ENCODE measurements at places on chromosomes 2 and 18.
A peak's percentile ranks its signal among the peaks of the same experiment; 100 is the strongest.

GRCh38 chr2:155043097-155043496 is 344.6 kb downstream of the KCNJ3 start:
- no peak for DNase-seq

- no peak for DNase-seq
Measured at GRCh38 chr2:8334866-8335325, 347.0 kb upstream of the ID2 start.

- no peak for DNase-seq
Measured at GRCh38 chr2:240762249-240762648, 57.8 kb downstream of the KIF1A start.

GRCh38 chr18:26134107-26134506 is 438 bp downstream of the PSMA8 start:
- no peak for DNase-seq

DNA sequence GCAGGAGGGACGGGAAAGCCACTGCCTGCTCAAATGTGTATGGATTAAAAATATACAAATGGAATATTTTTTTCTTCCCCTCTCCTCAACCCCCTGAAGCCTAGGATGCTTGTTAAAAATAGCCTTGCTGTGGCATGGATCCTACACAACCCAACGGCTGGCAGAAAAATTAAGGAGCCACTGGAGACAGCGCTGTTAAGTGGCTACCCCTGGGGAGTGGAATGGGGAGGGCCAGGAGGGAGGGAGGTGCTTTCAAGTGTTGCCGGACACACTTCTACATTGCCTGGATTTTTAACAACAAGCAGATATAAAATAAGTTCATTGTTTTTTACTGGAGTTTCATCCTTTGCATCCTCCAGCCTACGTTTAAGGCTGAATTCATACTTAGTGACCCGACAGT is 66.6 kb downstream of the ZBTB7C start:
- no peak for DNase-seq

DNA sequence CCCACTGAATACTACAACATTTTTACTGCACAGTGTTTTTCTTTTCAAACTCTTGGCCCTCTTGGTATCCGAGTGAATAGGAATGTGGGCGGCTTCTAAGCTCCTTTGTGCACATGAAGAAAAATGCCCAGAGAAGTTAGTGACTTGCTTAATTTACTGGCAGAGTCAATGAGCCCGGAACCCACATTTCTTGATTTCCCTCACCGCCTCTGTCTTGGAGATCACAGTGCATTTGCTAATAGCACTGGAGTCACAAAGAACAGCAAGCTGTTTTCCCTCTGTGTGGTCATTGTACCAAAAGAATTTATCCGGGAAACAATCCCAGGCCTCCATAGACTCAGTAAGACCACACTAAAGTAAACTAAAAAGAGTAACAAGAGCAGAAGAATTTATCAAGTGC is 18.9 kb downstream of the STON1 start:
- DNase-seq, result no peak

- no peak for DNase-seq
Measured at GRCh38 chr2:186570604-186571003, 19.3 kb upstream of the ITGAV start.

DNA sequence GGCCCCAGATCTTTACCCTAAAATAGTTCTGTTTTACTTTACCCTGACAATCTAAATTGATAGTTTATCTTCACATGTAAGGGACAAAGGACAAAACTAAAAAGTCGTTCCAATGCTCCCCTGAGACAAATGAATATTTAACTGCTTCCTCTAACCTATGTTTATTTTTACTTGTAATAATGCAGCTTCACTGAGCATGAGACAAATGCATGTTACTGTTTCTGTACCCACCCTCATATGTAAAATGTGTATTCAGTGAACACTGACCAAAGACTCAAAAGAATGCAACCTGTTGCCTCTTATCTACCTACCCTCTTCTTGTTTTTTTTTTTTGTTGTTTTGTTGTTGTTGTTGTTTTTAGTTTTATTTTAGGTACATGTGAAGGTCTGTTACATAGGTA is 1570.9 kb upstream of the SLC39A10 start:
- no peak for DNase-seq

DNA sequence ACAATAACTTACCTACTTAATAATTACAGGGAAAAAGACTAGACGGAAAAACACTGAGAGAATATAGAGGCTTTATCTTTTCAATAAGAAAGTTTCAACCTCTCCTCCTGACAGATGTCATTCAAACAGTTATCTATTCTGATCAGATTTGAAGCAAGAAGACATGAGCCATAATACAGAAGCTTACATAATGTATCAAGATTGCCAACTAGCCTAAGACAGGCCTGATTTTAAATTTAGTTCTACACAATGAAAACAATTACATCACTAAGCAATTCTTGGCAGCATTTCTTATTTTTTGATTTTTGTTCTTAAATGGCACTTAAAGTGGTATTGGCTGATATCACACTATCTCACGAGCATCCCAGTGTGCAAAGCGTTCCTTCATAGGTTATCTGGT is 41.6 kb downstream of the GPR155 start:
- DNase-seq, result no peak

DNA sequence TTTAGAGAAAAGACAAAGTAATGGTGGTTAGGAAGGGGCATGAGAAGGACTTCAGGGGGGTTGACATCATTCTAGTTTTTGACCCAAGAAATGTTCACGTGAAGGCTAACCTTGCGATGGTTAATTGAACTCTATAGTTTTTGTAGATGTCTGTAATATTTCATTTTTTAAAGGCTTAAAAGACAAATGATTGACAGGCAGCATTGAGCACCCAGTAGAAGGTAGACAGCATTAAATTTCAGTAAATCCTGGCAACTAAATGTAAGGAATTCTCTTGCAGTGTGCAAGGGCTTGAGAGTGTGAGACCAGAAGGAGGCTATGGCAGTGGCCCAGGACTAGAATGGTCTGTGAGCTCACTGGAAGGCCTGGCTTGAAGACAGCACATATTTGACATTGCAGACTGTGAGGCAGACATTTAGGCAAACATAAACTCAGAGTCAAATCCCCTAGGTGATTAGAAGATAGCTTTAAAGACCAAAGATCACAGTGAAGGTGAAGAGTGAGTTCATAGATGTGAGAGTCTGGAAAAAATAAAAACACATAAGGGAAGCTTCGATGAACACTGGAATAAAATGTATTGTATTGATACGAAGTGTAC is 100.1 kb upstream of the MAP4K4 start:
- no peak for DNase-seq

DNA sequence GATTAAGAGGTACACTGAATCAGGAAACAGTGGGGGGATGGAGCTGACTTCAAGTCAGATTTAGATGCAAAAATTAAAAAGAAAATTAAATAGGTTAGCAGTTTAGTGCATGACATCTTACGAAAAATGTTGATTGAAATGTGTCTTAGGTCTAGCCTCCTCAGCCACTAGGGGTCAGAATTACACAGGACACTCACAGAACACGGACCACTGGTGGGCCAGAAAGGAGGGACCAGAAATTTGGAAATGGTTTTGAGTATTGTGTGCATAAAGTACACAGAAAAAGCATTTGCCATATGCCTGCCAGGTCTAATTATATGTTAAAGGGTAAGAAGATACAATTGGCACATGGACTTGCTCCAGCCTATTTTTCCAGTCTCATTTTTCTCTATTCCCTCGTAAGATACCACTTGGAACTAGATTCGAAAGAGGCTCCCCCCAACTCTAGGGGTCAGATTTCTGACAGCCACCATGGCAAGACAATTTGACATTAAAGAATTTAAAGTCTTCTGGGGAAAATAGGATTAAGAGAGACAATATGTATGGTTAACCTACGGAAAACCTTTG is 550.2 kb upstream of the SETBP1 start:
- no peak for DNase-seq

- no peak for DNase-seq
Measured at GRCh38 chr18:74694436-74694835, 96.8 kb downstream of the ZNF407 start.

GRCh38 chr18:54859667-54860421 is 31.6 kb downstream of the RAB27B start:
- no peak for DNase-seq

- DNase-seq, result no peak
Measured at GRCh38 chr2:167640096-167640495, 607.3 kb downstream of the STK39 start.

DNA sequence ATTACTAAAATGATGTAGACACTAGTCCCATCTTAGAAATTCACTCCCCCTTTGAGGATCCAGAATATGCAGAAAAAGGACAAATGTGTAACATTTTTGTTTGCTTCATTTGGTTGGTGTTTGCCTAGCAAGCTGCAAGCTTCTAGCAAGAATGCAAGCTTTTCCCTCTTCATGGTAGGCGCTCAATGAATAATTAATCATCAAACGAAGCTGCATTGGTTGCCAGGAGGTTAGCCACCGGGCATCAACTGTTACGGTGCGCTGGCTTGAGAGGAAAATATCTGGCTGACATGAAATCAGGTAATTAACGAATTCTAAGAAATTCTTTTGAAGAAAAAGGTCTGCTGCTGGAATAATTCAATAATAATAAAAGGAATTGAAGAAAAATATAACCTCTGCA is 341.0 kb upstream of the KYNU start:
- no peak for DNase-seq

GRCh38 chr2:205800773-205801172 is 118.5 kb downstream of the NRP2 start:
- no peak for DNase-seq

DNA sequence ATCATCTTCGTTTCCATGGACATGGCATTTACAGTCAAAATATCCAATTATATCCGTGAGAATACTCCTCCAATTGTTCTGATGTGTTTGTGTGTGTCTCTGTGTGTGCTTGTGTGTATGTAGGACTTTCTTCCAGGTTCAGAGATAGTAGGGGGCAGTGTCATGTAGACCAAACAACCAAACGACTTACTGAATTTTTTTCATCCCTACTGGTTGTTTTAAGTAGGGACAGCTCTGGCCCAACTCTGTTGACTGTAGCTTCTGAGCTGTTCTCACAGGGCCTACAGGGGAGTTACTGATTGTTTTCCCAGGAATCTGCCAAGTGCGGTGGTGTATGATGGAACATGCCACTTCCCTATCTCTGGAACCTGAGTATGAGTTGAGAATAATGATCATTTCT is 69.6 kb downstream of the ETAA1 start:
- DNase-seq, result no peak

DNA sequence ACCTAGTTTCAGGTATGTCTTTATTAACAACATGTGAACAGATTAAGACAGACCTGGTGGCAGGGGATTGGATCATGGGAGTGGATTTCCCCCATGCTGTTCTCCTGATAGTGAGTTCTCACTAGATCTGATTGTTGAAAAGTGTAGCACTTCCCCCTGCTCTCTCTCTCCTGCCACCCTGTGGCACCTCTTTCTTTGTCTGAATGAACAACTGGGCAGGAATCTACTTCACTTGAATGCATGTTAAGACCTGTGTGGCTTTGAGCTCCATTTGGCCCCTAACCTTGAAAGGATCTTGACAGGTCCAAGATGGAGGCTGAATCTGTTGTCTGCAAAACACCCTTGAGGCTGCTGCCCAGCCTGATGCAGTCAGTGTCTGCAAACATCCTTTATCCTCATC is 194.4 kb downstream of the RNF144A start:
- DNase-seq, result no peak

- DNase-seq, result no peak
Measured at GRCh38 chr2:164651361-164651760, 30.1 kb upstream of the GRB14 start.

DNA sequence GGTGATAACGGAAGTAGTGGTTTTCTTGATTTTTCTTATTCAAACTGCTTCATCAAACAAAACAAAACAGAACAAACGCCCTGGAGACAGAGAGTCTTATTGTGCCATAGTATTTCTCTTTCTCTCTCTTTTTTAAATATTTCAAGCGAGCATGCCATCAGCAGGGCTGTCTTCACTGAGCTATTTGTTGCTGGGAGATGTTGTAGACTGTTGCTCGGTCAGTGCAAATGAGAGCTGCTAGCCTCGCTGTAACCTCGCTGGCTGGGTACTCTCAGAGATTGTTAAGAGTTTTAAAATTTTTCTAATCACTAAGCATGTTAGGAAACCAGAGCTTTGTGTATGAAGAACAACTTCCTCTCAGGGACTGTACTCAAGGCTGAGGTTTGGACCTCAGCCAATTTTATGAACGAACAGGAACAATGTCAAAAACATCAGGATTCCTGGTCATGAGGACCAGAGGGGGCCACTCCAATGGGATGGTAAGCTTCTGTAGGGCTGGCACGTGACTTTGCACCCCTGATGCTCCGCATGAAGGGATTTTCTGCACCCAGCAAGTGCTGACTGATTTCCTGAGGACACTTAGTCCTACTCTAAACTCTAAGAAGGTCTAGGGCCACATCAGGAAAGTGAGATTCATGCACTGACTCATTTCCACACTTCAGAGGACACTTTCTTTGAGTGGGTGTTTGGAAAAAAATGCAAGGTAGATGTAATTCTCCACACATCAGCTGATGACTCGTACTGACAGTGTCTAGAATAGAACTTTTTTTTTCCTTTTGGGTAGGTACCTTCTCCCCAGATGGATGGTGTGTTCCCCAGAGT is 59.8 kb upstream of the IL1R1 start:
- peak; percentile 50 for DNase-seq

- no peak for DNase-seq
Measured at GRCh38 chr2:128364441-128364911, 45.8 kb upstream of the HS6ST1 start.

GRCh38 chr2:126482582-126483464 is 173.1 kb upstream of the GYPC start:
- no peak for DNase-seq

DNA sequence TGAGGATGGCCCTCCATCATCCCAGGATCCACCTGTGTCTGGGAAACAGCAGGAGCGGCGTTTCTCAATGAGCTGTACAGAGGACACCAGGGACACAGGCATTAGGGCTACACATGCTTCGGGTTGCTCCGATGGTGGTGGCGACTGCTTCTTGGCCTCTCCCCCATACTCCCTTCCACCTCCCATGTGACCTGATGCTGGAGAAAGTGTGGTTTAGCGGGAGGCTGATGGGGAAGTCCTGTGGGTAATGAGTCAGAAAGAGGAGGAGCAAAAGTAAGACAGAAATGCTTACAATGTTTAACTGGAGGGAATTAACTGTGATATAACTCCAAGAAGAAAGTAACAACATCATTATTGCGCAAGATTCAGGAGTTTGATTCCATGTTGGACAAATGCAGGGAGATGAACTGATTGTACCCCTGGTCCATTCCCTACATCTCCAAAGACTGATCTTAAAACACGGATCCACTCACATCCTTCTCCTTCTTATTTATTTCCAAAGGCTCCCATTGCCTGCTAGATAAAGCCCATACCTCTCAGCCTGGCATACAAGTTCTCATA is 186.6 kb downstream of the NRP2 start:
- DNase-seq, result peak; percentile 1

DNA sequence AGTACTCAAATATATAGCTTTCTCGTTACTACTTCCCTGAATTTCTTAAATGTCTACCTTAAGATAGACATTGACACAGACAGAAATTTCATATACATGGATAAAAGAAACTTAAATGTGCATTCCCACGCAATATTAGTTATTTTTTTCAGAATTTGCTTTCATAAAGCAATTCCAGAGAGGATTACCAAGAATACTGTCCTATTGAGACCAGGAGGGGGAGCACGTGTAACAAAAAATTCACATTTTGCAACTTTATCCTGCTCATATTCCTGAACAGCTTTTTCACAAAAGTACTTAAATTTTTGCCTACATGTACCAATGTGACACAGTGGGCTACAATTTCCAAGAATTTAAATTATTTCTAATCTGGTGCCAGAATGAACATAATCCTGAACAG is 30.7 kb upstream of the ERCC3 start:
- no peak for DNase-seq

- DNase-seq, result no peak
Measured at GRCh38 chr18:10010611-10011015, 96.8 kb downstream of the VAPA start.

- DNase-seq, result no peak
Measured at GRCh38 chr2:32926708-32927084, 20.1 kb upstream of the LTBP1 start.

- DNase-seq, result no peak
Measured at GRCh38 chr2:196808083-196808665, 981 bp downstream of the C2orf66 start.
